Dermis microvascular lymphatic vessel endothelial cell (primary cell): ENCODE measurements at places on chromosomes 4 and X. TPM values are rescaled to one million over a fixed set of nuclear protein-coding genes. Genes with fewer than 3 reads are reported as not detected.
A peak's percentile ranks its signal among the peaks of the same experiment; 100 is the strongest.

DNA sequence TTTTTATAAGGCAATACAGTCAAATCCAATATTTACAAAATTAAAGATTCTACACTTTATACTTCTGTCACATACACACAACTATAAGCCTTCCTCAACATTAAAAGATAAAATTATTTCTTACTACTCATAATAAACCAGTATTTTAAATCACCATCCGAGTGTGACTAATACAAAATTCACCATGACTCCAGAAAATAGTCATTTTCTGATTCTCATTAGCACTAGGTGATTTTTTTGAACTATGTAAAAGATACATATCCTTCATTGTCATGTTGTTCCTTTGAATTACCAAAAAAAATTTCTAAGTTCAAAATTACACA is 646 bp upstream of the SLC7A11 start:
- DNase-seq: no peak

GPAT3 gene
- 14.5 and 17.3 TPM in 2 replicates for total RNA-seq

DNA sequence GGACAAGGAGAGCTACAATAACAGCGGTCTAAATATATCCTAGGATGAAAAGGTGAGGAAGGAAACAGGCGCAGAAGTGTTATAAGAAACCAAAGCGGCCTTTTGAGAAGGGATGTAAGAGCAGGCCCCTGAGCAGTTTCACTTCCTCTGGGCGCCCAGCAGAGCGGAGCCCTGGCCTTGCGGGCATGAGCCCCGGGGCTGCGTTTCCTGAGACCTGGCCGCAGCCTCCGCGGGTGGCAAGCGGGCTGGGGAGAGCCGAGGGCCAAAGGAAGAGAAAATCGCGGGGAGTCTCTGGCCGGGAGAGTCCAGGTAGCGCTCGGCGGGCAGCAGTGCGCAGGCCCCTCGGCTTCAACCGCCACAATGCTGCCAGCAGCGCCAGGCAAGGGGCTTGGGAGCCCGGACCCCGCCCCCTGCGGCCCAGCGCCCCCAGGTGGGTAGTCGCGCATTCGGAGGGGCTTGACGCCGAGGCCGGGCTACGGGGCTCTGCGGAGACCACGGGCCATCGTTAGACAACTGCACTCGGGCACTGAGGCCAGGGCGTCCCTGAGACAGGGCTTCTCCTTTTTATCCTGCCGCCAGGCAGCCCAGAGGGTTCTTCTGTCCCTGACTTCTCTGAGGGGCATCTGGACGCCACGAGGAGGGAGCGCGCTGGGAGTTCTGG is at the start of gene BANK1:
TSS of gene BANK1 (plus strand) at position 210 of the 661 bp plus-strand sequence. CDS start at position 361, 151 bp downstream.
- peak; percentile 37 for DNase-seq

DNA sequence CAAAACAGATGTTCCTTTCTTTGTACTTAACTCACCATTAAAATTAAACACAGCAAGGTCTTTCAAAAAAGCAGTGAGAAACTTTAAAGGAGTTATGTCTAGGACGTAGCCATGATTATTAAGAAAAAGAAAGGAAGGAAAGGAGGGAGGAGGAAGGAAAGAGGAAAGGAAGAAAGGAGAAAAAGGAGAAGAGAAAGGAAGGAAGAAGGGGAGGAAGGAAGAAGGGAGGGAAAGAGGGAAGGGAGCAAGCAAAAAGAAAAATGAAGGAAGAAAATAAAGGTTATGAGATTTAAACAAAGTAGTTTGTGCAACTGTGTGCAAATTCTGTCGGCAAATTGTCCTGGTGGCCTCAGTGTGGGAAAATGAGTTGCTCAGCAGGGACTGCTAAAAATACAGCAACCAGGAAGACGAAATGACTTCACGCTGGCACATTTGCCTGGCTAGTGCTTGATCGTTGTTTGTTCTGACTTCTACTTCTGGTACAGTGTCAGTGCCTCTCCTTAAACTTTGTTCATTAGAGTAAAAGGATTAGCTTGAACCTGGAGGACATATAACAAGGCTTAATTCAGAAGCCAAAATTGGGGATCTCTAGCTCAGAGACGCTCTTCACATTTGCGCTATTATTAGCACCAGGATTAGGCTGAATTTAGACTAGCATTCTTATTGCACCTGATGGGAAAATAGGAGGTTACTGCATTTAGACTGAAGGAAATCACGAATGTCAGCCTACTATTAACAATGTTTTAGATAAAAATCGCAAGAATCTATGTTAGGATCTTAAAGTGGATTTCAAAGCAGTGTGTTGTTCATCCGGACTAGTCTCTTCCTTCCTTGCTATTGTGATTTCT is 81.2 kb downstream of the DCK start:
- DNase-seq: no peak

TMEM185A gene
- total RNA-seq: 16.9 and 21.2 TPM in 2 replicates

- no peak for DNase-seq
Observed at GRCh38 chr4:101784957-101785356, 5.6 kb upstream of the BANK1 start.

DNA sequence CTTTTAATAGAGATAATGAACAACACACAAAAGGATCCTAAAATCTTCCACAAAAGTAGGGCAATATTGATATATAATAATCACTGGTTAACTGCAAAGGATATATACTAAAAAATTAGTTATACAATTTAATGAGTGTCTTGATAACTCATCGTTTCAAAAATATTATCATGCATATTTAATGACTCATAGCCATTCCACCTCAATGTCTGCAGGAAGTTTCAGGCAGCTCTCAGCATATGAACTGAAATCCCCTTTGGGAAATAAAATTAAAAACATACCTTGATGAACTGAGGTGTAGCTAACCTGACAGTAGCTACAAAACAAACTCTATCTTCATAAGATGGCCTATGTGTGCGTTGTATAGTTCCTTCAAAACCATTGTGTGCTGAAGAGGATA is 62.9 kb downstream of the TMEM165 start:
- peak; percentile 12 for DNase-seq

SCRG1 gene
- total RNA-seq: not detected in 2 replicates

DNA sequence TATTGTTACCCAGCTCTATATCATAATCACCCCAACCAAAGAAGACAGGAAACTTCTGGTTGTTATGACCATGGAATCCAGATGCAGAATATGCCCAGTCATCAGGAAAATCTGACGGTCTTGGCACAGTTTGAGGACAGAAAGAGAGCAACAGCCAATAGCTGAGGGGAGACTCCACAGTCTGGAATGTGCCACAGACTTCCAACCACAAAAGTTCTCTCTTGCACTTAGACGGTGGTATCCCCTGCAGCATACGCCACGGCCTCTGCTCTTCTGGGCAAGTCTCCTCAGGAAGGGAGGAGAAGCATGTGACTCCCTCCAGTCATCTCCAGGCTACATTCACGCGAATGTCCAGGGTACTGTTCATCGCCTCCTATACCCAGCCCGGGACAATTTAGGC is 18.4 kb downstream of the ZNF827 start:
- DNase-seq: peak; percentile 93

CFI gene
- total RNA-seq: 23.4 and 59.7 TPM in 2 replicates

- peak; percentile 3 for DNase-seq
Observed at GRCh38 chrX:145405012-145405411, 157.7 kb downstream of the SPANXN1 start.

GRCh38 chr4:125979950-125980349 is 665.2 kb downstream of the FAT4 start:
- no peak for DNase-seq
